ENCODE measurements at places on chromosomes 4 and X.

- DNase-seq: peak; percentile 29
Measured at GRCh38 chr4:154332681-154333421, 158.7 kb downstream of the DCHS2 start.

DNA sequence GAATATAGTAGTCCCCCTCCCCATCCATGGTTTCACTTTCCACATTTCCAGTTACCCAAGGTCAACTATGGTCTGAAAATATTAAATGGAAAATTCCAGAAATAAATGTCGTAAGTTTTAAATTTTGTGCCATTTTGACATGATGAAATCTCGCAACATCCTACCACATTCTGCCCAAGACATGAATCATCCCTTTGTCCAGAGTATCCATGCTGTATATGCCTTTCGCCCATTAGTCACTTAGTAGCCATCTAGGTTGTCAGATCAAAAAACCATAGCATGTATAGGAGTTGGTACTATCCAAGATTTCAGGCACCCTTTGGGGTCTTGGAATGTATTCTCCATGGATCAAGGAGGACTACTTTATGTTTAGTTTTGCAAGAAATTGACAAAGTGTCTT lies 8.3 kb downstream of the PRRG1 start:
- no peak for DNase-seq

GRCh38 chrX:19611636-19612376 lies 96.5 kb upstream of the MAP3K15 start:
- no peak for DNase-seq

DNA sequence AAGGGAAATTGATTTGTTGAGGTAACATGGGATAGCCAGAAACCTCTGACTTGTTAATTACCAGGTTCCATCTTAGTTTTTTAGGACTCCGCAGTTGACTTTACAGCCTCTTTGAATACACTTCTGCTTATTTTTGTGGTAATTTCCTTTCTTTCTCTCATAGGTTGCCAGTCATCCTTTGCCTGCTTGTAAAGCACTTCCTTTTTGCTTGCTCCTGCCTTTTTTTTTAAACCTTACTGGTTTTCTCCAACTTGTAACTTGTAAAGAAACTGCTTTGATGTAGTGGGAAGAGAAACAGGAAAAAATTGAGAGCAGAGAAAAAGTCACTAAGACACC lies 2.6 kb downstream of the PGK1 start:
- DNase-seq: no peak

DNA sequence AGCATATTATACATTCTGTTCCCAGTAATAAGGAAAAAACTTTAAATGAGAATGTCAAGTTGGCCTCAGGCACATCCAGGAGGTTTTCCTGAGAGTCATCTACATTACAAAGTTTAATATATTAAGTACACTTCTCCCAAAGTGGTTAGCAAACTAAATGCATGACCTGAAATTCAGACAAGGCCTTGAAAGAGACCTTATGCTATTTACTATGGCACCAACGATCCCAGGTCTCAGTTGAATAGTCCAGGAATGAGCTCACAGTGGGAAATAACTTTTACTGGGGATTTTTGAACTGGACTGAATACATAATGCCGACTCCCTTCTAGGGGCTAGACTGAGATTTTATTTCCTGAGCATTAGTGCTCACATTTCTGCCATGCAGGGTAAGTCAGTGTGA lies 1577.5 kb upstream of the PCDH7 start:
- no peak for DNase-seq

GRCh38 chr4:71186566-71187403 lies 152.0 kb upstream of the SLC4A4 start:
- peak; percentile 33 for DNase-seq

All from activated CD8-positive, alpha-beta memory T cell treated with anti-CD3 and anti-CD28 coated beads, Interleukin-2, amount 50 U/mL, for 4 hours (primary cell).